ENCODE measurements at places on chromosomes 3 and 15.

- no peak for DNase-seq
These were observed 187.0 kb upstream of the ATP10A start for GRCh38 chr15:26049900-26050657.

GRCh38 chr3:55742832-55743136, 255.7 kb upstream of the WNT5A start:
- no peak for DNase-seq

GRCh38 chr3:192022412-192022811, 561.4 kb downstream of the PYDC2 start:
- no peak for DNase-seq

DNA sequence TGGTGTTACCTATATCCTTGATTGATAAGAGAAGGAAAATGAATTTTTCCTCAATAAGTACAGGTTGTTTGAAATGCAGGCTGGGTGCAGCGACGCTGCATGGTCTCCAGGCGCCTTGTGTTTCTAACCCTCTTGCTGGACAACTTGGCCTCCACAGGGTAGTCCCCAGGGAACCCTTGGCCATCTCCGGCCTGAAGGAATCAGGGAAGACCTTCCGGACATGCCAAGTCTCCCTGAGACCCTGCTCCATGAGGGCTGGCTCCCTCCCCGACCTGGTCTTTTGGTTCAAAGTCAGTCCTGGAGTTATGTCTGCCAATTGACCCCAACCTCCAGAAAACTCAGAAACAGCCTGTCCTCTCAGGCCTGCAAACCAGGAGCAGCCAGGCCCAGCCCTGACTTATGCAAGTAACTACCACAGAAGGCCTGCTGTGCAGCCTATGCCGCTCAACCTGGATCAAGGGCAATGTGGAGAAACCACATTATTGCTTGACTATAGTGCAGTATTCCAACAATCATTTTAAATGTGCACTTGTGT, 98.3 kb downstream of the LIPC start:
- DNase-seq, result no peak

- no peak for DNase-seq
These were observed 69.1 kb downstream of the SSUH2 start for GRCh38 chr3:8575364-8576104.

DNA sequence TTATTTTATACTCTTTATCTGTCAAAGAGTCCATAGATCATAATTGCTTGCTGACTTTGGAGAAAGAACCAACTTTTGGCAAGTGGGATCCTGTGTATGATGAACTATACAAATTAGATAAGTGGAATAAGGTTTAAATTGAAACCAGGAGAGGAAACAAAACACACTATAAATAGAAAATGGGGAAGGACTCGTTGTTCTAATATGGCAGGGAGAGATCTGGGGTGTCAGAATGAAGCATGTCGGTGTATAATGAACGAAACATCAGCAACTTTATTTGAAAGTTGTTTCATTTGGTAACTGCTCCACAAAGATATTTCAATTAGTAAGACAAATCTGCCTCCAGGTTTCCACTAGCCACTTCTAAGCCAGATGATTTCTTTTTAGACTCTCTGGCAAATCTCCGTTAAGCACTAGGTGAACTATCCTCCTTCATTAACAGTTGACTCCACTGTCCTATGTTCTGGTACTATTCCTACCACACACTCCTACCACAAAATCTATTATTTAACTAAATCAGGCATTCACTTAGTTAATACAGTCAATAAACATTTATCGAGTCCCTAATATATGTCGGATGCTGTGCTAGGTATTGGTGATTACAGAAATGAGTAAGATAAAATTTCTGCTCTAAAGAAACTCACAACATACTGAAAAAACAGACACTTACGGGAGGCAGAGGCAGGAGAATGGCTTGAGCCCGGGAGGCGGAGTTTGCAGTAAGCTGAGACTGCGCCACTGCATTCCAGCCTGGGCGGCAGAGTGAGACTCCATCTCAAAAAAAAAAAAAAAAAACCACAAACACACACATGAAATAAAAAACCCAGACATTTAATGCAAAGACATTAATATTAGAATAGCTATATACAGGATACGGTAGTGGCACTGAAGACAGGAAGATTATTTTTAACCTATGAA, 20.1 kb downstream of the SLC15A2 start:
- no peak for DNase-seq
